ENCODE measurements at places on chromosomes 6 and 20.

GRCh38 chr6:132401618-132402285 lies 477 bp upstream of the MOXD1 start:
- no peak for DNase-seq

GRCh38 chr20:3166913-3167342 lies 6.4 kb downstream of the LZTS3 start:
- DNase-seq = no peak

- no peak for DNase-seq
These were observed 87.7 kb downstream of the PDE7B start for GRCh38 chr6:135939208-135939591.

GRCh38 chr20:7505152-7505834 lies 435.0 kb downstream of the HAO1 start:
- no peak for DNase-seq

GRCh38 chr20:45290677-45291355 lies 15.8 kb upstream of the RBPJL start:
- DNase-seq = peak; percentile 63

GRCh38 chr20:54590856-54591255 lies 115.5 kb downstream of the DOK5 start:
- DNase-seq = no peak

Measured in stimulated activated CD4-positive, alpha-beta T cell treated with anti-CD3 and anti-CD28 coated beads, Interleukin-12 subunit alpha, Interleukin-12 subunit beta, amount 100 ng/mL, for 4 hours (primary cell).